ENCODE measurements at places on chromosomes 1 and 21.

DNA sequence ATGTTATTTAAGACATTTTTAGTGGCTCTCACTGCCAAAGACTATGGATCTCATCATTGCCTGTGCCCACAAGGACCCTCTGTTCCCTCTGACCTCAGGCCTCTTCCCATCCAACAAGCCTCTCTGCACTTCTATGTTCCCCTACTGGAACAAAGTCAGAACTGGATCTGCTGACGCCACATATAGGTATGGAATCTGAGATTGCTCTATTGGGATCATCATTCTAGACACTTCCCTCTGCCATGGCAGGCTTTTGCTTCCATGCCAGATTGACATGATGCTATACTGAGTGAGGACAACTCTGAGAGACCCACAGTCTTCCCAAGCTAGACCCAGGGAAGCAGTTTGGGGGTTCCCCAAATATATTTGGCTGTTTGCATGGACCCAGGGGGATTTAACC, 76.0 kb upstream of the ZNF648 start:
- no peak for DNase-seq

GRCh38 chr1:54277451-54278341, 77.7 kb downstream of the MRPL37 start:
- DNase-seq: no peak

DNA sequence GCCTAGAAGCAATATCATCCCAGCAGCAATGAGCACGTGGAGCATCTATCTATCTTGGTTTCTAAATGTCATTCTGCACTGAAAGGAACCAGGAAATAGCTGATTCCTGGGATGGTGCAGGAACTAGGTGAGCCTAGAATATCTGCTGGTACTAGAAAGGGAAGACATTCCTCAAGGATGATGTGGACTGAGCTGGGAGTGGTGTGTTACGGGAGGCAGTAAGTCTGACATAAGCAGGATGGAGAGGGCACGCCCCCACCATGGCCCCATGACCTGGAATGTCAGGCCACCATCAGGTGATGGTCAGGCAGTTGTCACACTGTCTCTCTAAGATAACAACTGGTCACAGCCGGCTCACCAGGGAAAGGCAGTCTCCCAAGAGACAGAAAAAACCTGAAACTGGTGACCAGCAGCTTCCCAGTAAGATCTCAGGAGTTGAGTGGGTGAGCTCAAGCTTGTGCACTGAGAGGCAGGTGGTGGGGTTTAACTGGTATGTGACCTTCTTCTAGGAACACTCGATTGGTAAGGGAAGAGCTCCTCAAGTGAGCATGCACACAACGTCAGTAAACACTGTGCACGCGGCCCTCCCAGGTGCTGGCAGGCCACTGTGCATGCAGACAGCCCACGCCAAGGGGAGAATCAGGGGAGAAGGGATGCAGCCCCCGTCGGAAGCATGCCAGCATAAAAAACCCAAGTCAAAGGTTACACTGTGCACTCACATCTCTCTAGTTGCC, 148.7 kb downstream of the ADSS2 start:
- DNase-seq: no peak

- no peak for DNase-seq
Measured at GRCh38 chr1:78622548-78622947, 2.3 kb downstream of the IFI44L start.

GRCh38 chr1:166838766-166839599, at the start of gene POGK:
Gene POGK, plus strand, starts transcription at chr1:166839475. Its CDS starts 1,482 bp downstream, at chr1:166840957.
- DNase-seq: peak; percentile 80

- DNase-seq: no peak
Measured at GRCh38 chr1:111750856-111751255, 4.8 kb upstream of the DDX20 start.

GRCh38 chr21:41864311-41865001, 14.7 kb downstream of the PRDM15 start:
- no peak for DNase-seq

DNA sequence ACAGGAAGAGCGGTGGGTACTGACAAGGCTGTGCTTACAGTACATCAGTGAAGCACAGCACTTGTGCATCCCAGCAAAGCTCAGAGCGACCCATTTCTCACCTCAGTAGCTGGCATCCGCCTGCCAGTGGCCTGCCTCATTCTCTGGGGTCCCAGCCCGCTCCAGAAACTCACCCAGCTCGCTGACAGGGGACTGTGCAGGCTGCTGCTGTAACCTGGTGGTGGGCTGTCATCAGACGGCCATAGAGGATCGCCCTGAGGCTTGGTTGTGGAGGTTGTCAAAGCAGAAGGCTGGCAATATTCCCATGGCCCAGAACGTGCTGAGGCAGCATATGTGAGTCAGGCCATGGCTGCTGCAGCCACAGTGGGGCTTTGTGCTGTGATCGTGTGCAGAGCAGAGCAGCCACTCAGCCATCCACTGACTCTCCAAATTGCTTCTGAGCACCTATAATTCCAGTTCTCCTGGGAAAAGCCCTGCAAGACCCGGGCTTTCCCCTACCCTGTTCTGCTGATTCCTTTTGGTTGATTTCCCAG, 13.6 kb upstream of the GPR137B start:
- no peak for DNase-seq

DNA sequence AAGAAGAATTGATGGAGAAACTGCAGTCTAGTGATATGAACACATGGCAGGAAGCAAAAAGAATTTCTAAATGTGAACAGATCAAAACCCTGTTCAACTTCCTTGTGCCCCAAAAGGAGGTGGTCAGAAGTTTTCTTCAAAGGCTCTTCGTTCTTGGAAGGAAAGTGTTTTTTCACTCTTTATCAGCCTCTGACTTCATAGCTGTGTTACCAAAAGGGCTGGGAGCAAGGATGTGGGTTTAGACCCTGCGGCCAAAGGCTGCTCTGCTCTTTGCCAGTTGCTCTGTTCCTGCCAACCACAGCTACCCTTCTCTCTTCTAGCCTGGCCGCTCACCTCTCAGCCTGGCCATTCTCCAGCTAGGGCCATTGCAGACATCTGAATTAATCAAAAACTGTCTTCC, 53.8 kb downstream of the PTGER3 start:
- no peak for DNase-seq

GRCh38 chr1:3283849-3284248, 170.6 kb upstream of the ARHGEF16 start:
- DNase-seq: peak; percentile 37

DNA sequence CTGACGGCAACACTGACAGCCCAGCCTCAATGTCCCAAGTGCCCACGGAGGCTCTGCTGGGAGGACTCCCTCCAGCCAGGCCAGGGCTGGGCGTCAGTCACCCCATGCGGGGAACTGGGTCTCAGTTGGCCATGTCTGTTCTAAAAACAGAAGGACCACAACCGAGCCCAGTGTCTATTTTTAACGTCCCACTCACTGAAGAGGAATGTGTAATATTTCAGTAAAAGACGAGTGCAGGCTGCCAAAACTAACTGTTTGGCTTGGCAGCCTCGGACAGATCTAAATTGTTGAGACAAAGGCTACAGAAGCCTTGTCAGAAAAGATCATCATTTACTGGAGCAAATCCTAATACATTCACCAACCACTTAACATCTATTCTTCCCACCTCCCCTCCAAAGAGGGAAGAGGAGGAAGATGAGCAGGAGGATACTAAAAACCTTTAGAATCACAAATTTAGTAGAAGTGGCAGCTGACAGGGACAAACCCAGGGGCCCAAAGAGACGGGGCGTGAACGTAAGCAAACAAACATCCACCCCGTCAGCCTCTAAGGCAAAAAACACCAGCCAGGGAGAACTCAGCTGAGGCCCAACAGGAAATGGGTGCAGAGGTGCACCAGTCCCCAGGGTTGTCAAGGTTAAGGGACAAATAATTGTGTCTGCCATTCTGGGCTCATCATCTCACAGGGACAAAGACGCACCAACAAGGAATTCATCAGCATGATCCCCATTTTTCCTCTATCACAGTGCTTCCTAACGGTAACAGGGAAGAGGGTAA, 18.7 kb downstream of the C1orf198 start:
- DNase-seq: no peak

GRCh38 chr21:44872649-44873355, 688 bp downstream of the PTTG1IP start:
- peak; percentile 38 for DNase-seq

DNA sequence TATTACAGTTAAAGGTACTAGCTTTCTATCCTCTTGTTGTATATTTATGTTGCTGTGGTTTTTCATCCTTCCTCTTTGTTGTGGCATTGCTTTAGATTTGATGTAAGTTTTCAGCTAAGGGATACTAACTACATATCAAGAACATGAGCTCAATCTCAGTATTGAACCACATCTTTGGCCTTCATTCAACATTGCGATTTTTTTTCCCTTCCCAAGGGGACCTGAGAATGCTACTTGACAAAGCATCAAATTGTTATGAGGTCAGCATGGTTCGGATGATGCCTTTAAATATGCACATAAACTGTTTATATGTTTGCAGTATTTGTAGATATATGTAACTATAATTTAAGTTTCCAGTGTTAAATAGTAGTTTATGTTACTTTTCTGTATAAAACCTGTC, 31.7 kb upstream of the GPR88 start:
- DNase-seq: no peak

GRCh38 chr1:21149855-21150432, 26.8 kb downstream of the EIF4G3 start:
- DNase-seq: no peak

- DNase-seq: no peak
Measured at GRCh38 chr1:230317823-230318819, 108.0 kb downstream of the PGBD5 start.

- no peak for DNase-seq
Measured at GRCh38 chr1:67685558-67686266, 711 bp downstream of the GADD45A start.

DNA sequence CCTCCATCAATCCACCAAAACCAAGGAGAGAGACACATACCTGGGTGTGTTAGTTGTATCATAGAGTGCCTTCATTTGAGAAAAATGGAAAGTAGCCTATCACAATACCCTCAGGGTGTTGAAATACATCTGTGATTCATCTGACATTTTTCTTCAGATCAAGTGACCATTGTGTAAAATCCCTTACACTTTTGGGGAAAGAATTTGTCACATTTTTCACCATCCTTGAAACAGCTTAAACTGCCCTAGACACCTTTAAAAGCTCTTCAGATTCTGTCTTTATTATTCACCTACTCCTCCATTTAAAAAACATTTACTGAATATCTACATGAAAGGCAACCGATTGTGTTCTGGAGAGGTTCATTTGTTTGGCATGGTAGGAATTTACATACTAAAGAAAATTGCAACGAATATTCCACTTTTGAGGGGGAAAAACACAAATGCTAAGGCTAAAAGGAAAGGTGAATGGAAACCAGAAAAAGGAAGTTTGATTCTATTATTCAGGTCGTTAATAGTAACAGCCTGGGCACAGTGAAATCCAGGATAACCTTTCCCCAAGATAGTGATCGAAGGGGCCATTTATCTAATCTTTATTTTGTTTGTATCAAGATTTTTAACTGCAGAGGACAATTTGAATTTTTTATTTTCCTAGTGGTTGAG, 70.4 kb upstream of the SAMSN1 start:
- no peak for DNase-seq

- DNase-seq: no peak
Measured at GRCh38 chr1:6506210-6507036, 15.0 kb upstream of the PLEKHG5 start.

DNA sequence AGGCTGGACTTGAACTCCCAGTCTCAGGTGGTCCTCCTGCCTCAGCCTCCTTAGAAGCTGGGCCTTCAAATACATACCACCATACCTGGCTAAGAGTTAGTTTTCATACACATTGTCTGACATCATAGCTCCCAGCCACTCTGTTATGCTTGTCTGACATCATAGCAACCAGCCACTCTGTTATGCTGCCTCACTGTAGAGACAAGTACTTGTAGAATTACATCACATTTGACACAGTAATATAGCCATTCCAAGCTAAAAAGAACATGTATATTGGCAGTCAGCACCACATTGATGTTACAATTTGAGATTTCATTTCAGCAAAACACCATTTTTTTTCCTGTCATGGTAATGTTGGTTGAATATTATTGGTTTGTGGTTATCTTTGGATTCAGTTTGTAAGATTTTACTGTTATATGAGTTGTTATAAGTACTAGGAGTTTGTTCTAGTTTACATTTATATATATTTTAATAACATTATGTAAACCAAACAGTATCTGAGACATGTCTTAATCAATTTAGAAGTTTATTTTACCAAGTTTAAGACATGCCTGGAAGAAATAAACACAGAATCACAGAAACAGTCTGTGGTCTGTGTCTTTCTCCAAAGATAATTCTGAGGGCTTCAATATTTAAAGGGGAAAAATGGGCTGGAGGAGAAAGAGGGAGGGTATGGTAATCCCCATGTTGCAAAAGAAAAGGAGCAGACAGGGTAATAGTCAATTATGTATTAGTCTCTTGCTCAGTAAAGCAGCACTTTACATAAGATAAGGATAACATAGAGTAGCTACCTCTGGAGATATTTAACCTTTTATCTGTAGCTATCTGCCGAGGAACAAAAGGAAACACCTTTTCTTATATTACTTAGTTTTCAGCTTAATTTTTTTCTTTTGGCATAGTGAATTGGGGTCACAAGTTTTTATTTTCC, 43.0 kb downstream of the XPR1 start:
- no peak for DNase-seq

GRCh38 chr1:245113649-245114048, 41.1 kb upstream of the KIF26B start:
- no peak for DNase-seq

DNA sequence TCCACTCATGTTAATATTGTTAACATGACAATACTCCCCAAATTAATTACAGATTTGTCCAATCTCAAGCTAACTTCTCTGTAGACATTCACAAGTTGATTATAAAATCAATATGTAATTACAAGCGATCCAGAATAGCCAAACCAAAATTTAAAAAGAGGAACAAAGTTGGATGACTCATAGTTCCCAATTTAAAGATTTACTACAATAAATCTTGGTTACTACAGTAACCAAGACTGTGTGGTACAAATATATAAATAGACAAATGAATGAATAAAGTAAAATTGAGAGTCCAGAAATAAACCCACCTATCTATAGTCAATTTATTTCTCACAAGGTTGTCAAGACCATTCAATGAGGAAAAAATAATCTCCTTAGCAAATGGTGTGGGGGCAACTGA, 7.1 kb upstream of the KRTAP10-4 start:
- DNase-seq: no peak

- no peak for DNase-seq
Measured at GRCh38 chr1:88900883-88901282, 9.5 kb upstream of the GTF2B start.

GRCh38 chr1:89641781-89642180, 8.9 kb downstream of the LRRC8C start:
- no peak for DNase-seq

DNA sequence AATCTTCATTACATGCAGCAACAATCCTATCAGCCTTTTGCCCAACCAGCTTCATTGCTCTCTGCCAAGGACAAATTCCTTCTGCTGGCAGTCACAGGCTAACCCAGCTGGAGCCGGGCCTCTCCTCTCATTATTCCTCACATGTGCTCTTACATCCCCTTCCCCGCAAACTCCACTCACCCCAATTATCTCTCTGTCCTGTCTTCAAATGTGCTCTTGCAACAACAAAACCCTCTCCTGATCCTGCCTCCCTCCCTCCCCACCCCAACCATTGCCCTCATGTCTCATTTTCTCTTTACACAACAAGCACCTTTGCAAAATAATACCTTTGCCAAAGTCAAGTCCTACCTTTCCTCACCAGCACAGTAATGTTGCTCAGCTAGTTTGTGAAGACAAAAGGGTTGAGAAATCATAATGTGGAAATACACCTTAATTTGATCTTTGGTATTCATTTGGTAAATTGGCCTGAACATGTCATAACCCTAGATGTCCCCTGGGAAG, 36.0 kb upstream of the DHCR24 start:
- no peak for DNase-seq

- no peak for DNase-seq
Measured at GRCh38 chr1:33312413-33312749, 8.5 kb downstream of the A3GALT2 start.

GRCh38 chr21:42539931-42540343, 26.3 kb downstream of the SLC37A1 start:
- DNase-seq: no peak
